Kidney (tissue), 22 donors: ENCODE measurements at places on chromosomes 3 and 15. TPM values are rescaled to one million over a fixed set of nuclear protein-coding genes. Genes with fewer than 3 reads are reported as not detected.

GRCh38 chr3:99757966-99758365 is 59.7 kb upstream of the CMSS1 start:
- DNase-seq: no peak

GRCh38 chr3:149579838-149580542 is 77.8 kb downstream of the WWTR1 start:
- DNase-seq: no peak

Gene FSIP1
- total RNA-seq: 2.4 TPM

Gene SYNPR
- not detected for total RNA-seq

- DNase-seq: no peak
Observed at GRCh38 chr3:117868766-117869165, 1159.2 kb downstream of the TUSC7 start.

Gene SHQ1
- 23.1 TPM for total RNA-seq

- no peak for DNase-seq
Observed at GRCh38 chr15:55434989-55435825, 26.9 kb downstream of the PIERCE2 start.

Gene SLC6A1
- total RNA-seq: 2.1 TPM

Gene CLSTN2
- total RNA-seq: 12.0 TPM
